ENCODE measurements at places on chromosomes 11 and 22.
A peak's percentile ranks its signal among the peaks of the same experiment; 100 is the strongest.

GRCh38 chr11:12354750-12355545, 22.4 kb upstream of the PARVA start:
- no peak for DNase-seq

GRCh38 chr22:30611197-30611596, 4.2 kb downstream of the TCN2 start:
- no peak for DNase-seq

- no peak for DNase-seq
Measured at GRCh38 chr22:41302021-41302767, 869 bp downstream of the ZC3H7B start.

- no peak for DNase-seq
Measured at GRCh38 chr22:49103314-49104059, 724.2 kb downstream of the BRD1 start.

DNA sequence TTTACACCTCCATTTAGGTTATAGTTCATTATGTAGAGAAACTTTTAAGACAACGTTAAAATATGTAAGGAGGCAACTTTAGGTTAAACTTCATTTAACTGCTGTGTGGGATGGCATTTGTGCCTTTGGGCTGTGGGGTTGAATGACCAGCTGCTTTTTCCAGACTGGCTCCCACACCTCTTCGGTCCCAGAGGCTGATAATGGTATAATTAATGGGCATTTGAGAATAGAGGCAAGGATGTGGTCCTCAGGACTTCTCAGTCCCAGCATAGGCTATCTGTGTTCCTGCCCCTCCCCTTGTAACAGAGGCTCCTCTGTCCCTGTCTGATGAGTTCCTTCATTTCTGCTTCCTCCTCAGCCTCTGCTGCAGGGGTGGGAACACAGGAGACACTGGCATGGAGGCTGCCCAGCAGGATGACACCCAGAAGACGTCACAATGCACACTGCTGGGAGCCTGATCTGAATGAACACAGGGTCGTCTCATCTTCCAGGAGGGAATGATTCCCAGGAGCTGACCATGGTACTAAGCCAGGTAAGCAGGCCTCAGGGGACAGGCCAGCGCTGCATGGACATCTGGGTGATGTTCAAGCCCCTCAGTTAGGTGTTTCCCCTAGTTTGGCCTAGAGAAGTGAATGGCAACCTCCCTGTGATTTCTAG, 17.1 kb upstream of the GNAZ start:
- no peak for DNase-seq

DNA sequence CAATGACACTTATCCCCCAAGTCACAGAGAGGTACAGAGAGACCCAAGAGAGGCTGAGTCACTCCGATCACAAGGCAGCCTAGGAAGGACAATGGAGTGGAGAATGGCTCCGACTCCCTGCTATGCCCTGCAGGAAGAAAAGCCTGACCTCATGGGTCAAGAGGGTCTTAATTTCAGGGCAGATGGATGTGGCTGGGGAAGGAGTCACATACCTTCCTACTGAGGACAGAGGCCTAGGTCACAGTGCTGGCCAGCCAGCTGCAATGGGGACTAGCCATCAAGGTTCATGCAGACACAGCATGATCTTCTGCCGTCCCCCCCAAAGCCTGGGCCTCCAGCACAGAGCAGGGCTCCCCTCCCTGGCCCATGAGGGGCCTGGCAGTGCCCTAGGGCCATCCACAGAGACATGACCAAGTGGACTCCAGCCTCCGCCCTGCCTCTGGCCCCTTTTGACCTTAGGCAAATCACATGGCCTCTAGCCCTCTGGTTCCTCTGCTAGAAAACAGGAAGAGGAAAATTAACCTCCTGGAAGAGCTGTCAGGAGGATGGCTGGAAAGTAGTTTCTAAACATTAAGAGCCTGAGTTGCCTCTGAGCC, 1.8 kb downstream of the ARRB1 start:
- DNase-seq, result no peak

- DNase-seq, result no peak
Measured at GRCh38 chr11:68302670-68303069, 9.7 kb upstream of the LRP5 start.

GRCh38 chr22:35918456-35918855, 110.2 kb downstream of the RBFOX2 start:
- peak; percentile 20 for DNase-seq

DNA sequence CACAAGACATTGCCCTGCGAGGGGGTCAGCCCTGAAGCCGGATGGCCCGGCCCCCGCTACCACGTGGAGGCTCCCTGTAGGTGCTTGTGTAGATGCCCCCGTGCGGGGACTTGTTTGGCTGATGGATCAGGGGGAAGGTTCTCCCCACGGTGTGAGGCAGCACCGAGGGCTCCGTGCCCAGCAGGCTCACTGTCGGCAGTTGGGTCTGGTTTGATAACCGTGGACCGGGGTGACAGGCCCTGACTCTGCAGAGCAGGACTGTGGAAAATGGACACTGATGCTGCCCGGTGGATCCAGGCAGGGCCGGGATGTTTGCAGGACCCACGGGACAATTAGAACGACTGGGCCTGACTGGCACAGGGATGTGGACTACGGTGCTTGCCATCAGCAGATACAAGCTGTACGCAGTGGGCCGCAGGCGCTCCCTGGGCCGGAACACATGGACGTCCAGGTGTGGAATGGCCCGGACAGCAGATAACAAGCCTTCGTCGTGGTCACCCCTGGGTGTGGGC, 19.0 kb downstream of the KCNQ1 start:
- DNase-seq, result no peak

DNA sequence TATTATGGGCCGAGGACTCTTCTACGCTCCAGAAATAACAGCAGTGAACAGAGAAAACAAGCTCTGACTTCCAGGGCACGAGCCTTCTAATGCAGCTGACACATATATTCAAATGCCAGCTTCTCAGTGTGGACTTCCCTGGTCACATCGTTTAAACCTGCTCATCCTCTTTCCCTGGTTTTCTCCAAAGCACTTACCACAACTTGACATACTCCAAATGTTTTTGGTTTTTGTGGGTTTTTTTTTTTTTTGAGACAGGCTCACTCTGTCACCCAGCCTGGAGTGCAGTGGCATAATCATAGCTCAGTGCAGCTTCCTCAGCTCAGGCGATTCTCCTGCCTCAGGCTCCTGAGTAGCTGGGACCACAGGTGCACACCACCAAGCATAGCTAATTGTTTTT, 105.5 kb downstream of the MICAL3 start:
- DNase-seq, result no peak
